ENCODE measurements at places on chromosomes 13 and 19.

DNA sequence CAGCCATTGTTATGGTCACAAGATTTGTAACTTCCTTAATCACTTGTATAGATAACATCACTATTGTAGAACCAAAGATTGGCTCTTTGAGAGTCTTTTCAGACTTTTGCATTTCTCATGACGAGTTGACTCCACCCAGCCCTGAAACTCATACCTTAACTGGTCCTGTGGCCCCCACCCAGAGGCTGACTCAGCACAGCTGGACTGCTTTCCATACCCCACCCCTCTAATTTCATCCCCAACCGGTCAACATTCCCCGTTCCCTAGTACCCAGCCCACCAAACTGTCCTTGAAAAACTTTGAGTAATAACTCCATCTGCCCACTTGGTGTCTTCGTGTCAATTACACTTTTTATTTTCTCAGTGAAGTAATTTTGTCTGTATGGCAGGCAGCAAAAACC lies 32.1 kb upstream of the SLITRK1 start:
- DNase-seq = no peak

GRCh38 chr13:68708336-68708908 lies 1399.2 kb upstream of the ATXN8OS start:
- DNase-seq = no peak

DNA sequence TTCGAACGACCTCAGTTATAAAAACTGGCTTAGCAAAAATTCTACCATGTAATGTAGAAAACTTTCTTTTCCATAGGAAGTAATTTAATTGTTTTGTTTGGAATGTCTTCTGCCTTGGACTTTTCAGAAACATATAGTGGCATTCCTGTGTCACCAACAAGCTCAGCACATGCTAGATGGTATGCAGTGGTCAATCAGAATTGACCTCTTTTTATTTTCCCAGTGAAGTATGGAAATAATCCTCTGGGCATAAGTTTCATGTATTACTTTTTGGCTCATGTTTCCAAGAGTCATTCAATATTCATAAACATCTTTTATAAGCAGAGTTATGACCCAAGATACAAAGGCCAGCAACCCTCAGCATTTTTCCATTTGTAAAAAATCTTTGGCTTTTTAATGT lies 33.6 kb downstream of the NALCN start:
- DNase-seq = no peak

GRCh38 chr13:34747507-34747906 lies 194.6 kb upstream of the NBEA start:
- DNase-seq = no peak

DNA sequence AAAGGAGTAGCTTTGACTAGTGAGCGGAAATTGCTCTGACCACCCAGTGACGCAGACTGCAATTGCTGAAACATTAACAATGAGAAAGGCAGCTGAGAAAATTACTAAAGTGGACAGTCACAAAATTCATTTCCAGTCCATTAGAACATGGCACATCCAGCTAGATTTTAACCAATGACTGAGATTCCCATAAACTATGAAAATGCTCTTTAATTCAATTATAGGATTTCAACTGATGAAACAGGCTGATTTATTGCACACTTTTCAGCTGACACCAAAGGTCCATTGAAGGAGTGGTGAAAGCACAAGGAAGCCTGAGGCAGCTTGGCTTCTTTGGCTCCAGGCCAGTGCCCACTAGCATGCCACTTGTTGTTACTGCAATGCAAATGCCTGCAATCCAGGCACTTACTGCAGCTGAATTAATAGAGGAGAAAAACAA lies 933.4 kb downstream of the SLITRK6 start:
- no peak for DNase-seq

GRCh38 chr13:40399756-40400155 lies 266.7 kb downstream of the FOXO1 start:
- DNase-seq = no peak

- DNase-seq = no peak
These were observed 590.3 kb upstream of the MIR17HG start for GRCh38 chr13:90757127-90757680.

- no peak for DNase-seq
These were observed 6.6 kb upstream of the OR10H2 start for GRCh38 chr19:15721268-15721667.

DNA sequence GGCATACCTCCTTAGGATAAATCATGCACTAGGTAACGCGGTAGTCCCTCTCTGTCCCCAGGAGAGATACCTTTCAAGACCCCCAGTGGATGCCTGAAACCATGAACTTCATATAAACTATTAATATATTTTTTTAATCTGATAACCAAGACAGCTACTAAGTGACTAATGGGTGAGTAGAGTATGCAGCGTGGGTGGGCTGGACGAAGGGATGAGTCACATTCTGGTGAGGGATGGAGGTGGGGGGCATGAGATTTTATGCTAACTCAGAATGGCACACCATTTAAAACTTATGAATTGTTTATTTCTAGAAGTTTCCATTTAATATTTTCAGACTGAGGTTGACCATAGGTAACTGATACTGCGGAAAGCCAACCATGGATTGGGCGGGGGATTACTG lies 46.2 kb downstream of the CDK8 start:
- no peak for DNase-seq

DNA sequence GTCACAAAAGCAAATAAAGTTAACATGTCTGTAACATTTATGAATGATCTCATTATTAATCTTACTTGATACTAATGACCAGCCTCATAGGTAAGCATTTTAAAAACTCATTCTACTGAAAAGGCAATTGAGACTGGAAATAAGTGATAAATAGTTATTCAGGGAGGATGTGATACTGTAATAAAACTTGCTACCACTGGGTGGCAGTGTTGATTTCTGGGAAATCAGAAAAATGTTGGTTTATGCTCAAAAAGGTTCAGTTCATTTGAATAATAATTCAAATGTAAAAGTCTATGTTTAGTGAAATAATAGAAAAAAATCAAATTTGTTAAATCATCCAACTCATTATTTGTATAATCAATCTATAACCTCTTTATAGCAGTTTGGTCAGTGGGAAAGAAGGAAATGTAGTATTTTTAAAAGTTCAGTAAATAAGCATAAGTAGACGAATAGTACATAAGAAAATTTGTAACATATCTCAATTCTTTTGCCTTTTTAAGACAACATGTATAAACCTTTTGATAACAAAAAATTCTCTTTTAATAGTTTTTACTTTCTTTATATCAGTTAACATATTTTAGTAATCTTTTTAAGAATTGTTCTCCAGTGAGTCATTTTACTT lies 9.6 kb downstream of the ABHD13 start:
- DNase-seq = peak; percentile 43

DNA sequence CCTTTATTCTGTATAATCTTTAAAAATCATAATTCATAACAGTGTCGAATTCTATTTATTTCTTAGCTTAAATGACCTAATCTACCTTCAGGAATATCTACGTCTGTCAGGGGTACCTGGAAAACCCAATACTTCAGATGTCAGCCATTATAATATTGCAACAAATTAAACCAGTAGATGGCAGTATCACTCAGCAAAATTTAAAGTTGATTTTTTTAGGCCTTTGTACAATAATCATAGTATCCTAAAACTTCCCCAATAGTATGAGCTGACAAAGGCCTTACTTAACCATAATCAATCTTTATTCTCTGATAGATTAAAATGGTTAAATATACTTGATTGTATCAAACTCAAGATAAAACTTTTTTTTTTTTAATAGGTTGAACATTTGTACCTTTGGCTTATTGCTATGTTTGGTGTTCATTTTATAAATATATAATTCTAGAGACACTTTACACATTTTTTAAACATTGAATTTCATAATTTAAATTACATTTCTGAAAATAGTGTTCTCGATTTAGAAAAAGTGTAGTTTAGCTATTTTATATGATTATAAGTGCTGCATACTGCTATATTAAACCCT lies 830.2 kb upstream of the SPRY2 start:
- no peak for DNase-seq

- DNase-seq = no peak
These were observed 1.1 kb downstream of the KIR3DL2 start for GRCh38 chr19:54851353-54851752.

GRCh38 chr13:97243915-97244781 lies 22.0 kb downstream of the MBNL2 start:
- DNase-seq = no peak

DNA sequence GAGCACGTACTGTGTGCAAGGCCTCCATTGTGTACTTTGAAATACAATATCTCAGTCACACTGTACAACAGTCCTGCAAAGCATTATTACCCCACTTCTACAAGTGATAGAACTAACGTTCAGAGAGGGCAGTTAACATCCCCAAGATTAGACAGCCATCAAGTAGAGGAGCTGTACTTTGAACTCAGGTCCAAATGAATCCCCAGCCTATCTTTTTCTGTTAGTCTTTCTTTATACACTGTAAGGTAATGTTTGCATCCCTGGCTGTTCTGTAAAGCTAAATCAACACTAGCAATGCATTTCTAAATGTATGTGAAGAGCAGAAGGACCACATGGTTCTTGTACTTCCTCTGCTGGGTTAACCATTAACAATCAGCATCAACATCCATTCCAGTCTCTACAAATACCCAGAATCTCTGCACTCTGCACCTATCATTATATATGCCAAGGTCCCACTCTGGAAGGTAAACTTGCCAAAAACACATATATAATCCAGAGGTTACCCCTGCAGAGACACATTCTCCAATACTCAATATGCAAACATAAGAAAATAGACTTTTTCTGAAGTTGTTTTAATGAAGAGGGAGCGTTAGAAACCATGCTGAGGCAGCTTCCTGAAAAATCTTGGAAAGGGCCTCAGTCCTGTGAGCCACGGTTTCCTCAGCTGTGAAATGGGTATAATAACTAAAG lies 182.3 kb downstream of the MZT1 start:
- no peak for DNase-seq

GRCh38 chr19:19550485-19550929 lies 12.4 kb downstream of the CILP2 start:
- peak; percentile 40 for DNase-seq

GRCh38 chr19:45419396-45419795 lies 4.3 kb downstream of the ERCC1 start:
- DNase-seq = no peak

Data from AG08395 (cell line).